NB4 (cell line): ENCODE measurements at places on chromosomes 1 and 21.

DNA sequence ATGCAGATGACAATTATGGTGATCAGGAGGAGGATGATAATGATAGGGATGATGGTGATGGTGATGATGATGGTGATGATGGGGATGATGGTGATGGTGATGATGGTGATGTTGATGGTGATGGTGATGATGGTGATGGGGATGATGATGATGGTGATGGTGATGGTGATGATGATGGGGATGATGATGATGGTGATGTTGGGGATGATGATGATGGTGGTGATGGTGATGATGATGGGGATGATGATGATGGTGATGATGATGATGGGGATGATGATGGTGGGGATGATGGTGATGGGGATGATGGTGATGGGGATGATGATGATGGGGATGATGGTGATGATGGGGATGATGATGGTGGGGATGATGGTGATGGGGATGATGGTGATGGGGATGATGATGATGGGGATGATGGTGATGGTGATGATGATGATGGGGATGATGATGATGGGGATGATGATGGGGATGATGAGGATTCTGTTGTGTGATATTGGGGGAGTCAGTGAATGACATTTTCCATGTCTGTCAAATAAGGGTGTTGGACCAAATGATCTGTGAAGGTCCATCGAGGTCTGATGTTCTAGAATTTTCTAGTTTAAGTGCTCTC is 65.6 kb upstream of the RPL11 start:
- DNase-seq = no peak

GRCh38 chr21:45590246-45590725 is 48.0 kb upstream of the SLC19A1 start:
- peak; percentile 62 for DNase-seq

GRCh38 chr1:57138432-57139078 is 172.7 kb upstream of the C8B start:
- DNase-seq = no peak

GRCh38 chr1:198123133-198123532 is 33.7 kb upstream of the NEK7 start:
- no peak for DNase-seq

DNA sequence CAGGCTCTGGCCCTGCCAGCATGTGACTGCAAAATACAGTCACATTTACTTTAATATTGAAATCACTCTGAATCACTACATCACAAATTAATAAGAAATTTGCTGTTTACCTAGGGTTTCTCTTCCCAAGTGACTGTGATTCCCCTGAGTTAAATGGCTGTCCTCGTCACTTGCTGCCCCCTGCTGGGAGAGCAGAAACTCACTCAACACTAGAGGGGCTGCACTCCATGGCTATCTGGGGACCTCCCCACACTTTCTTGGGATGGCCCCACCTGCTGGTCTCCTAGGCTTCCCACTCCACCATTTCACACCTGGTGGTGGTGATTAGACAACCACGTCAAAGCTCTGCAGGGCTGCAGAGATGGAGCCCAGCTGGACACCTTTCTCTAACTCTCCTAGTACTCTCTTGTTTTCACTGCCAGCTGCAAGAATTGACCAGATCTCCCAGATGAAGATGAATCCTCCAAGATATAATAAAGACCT is 63.4 kb downstream of the CD2 start:
- DNase-seq = peak; percentile 77

GRCh38 chr1:201656311-201657032 is 117.5 kb downstream of the NAV1 start:
- no peak for DNase-seq

GRCh38 chr1:77085109-77085508 is 134.1 kb downstream of the PIGK start:
- no peak for DNase-seq
